ENCODE measurements at places on chromosomes 13 and 19. TPM values are rescaled to one million over a fixed set of nuclear protein-coding genes. Genes with fewer than 3 reads are reported as not detected.

Gene SLC6A16
- 0.17 TPM for total RNA-seq

- no peak for DNase-seq
Observed at GRCh38 chr13:113489549-113490495, 689 bp downstream of the DCUN1D2 start.

Gene PEAK3
- not detected for total RNA-seq

Gene KDELR1
- 113 TPM for total RNA-seq

GRCh38 chr19:8357007-8357521 is 6.9 kb upstream of the ANGPTL4 start:
- DNase-seq: no peak

Gene CALR3
- total RNA-seq: not detected

DNA sequence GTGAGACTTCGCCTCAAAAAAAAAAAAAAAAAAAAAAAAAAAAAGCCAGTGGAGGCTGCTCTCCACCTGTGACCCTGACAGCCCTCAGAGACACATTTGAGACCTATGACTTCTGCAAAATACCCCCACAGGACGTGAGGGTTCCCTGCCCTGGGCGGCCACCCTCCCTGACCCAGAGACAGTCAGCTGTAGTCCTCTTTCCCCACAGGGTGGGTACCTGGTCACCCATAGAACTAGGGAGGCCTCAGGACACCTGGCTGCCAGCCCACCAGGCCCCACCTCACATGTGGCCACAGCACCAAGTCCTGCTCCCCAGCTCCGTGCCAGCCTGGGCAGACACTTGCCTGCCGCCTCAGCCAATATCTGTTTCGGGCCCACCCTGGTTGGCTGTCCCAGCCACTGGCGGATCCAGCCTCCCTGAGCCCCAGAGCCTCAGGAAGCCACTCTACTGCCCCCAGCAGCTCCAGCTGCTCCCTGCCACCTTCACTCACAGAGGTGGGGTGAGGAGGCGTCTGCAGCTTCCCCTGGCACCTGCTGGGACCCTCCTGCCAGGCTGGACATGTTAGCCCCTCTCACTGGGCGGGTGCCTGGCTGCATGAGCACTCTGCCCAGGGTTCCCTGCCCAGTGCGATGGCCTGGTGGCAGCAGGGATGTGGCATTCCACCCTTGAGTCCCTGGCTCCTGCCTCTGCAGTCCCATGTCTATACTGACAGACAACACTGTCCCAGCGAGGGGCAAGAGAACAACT is 6.9 kb downstream of the MKNK2 start:
- no peak for DNase-seq

DNA sequence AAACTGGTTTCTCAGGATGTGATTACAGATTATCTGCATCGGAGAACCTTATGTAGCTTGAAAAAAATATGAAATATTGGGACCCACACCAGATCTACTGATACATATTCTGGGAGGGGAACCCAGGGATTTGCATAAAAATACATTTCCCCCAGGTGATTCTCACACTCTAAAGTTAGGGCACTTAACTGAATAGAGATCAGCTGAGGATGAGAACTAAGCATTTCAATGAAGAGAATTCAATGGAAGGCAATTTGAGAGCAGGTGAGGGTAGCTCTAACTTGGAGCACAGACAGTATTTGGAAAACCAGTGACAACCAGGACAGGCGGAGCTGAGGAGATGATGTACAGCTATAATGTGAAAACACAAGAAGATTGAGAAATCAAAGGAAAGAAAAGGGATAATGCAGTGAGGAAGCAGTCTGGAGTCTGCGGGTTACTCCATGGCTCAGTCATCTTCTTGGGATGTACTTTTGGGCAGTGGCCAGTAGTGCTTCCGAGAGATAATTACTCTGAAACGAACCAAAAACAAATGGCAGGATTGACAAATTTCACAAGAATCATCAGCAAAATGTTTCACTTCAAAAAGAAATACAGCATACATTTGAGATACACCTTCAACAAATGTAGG is 6.1 kb upstream of the OXGR1 start:
- no peak for DNase-seq

- DNase-seq: peak; percentile 88
Observed at GRCh38 chr13:45325806-45326205, 15.2 kb downstream of the TPT1 start.
